Activated T-helper 1 cell treated with anti-CD3 and anti-CD28 coated beads, Interleukin-12 subunit alpha, Interleukin-12 subunit beta, Interleukin-2, Interleukin-4 antibody, amounts not matched to agents 30 ng/mL and 10 ng/mL and 1 ng/mL, durations not matched to agents 14 hours and 24 hours and 36 hours (primary cell): ENCODE measurements at places on chromosomes 12 and 14. TPM values are rescaled to one million over a fixed set of nuclear protein-coding genes. Genes with fewer than 3 reads are reported as not detected.
A peak's percentile ranks its signal among the peaks of the same experiment; 100 is the strongest.

DNA sequence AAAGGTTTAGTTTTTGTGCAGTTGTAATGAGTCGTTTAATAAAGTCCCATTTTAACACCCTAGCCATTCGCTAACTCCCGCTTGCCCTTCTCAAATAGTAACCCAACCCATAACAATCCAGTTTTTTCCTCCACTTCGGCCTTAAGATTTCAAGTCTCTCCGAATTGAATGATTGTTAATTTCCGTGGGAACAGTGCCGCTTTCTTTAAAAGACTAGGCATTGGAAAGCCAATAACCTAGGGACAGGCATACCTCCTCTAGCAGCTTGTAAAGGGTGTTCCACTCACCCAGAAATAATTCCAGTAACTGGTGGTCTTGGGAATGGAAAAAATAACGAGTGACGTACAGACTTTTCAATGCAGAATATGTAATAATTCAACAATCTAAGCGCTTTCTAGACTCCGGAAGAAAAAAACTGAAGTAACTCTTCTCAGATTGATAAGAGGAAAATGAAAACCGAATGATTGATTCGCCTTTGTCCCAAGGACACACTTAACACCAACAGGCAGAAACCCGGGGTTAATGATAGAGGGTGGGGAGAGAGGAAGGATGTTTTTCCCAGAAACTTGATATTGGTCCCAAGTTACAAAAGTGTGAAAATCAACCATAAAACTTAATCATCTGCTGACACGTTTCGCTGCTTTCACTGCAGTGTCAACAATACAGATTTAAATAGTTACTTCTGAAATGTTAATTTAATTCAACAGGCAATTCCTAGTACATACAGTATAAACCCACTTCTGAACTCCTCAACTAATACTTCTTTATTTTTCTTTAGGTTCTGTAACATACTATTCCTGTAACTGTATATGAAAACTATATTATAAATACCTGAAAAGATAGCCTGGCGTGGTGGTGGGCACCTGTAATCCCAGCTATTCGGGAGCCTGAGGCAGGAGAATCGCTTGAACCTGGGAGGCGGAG lies 1.0 kb upstream of the SINHCAF start:
- no peak for DNase-seq

DNA sequence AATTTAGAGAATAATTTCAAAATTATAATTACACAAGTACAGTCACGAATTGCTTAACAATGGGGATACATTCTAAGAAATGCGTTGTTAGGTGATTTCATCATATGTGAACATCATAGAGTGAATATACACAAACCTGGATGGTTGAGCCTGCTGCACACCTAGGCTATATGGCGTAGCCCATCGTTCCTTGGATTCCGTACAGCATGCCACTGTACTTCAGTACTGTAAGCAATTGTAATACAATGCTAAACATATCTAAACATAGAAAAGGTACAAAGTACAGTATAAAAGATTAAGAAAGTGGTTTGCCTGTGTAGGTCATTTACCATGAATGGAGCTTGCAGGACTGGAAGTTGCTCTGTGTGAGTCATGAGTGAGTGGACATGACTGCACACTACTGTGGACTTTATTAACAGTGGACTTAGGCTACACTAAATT lies 286.2 kb downstream of the CACNA1C start:
- no peak for DNase-seq

LRRC10 gene
- total RNA-seq: not detected in 2 replicates

DNA sequence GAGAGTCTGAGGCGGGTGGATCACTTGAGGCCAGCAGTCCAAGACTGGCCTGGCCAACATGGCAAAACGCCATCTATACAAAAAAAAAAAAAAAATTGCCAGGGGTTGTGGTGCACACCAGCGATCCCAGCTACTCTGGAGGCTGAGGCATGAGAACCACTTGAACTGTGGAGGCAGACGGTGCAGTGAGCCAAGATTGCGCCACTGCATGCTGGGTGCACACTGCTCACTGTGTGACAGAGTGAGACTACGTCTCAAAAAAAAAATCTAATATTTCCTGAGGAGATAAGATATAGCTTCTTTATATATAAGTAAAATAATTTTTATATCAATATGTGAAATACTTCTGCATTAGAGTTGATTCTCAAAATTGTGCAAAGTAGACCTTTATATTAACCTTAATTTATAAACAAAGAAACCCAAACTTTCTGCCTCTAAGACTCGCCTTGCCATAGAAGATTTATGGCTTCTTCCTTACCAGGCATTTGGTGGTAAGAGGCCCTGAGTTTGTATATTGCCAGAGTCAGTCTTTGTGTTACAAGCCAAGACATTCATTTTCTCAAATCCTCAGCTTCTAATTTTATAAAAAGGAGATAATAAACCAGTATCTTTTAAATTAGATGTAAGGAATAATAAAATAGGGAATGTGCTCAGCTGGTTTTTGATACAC lies 1226.7 kb downstream of the FLRT2 start:
- DNase-seq: no peak

CLEC6A gene
- not detected in 2 replicates for total RNA-seq

GYS2 gene
- total RNA-seq: 0.16 TPM in 1 of 2 replicates, not detected in the other

DNA sequence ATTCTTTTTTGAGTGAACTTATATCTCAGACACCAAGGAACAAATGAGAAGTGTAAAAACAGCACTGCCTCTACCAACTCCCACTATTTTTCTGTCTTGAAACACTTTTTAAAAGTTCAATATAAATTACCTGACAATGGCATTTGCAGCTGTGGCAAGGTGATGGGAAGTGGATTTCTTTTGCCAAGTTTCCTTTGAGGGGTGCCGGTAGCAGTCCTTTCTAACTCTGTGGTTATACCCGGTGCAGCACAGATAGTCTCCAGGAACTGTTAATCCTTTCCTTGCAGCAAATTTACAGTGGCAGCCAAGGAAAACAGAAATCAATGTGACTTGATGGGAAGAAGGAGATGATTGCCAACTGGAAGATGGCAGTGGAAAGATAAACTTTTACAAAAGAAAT lies 243.7 kb downstream of the BCAT1 start:
- no peak for DNase-seq

MUCL1 gene
- total RNA-seq: not detected in 2 replicates

- peak; percentile 43 for DNase-seq
Measured at GRCh38 chr12:124457287-124458219, 109.9 kb downstream of the NCOR2 start.

DNA sequence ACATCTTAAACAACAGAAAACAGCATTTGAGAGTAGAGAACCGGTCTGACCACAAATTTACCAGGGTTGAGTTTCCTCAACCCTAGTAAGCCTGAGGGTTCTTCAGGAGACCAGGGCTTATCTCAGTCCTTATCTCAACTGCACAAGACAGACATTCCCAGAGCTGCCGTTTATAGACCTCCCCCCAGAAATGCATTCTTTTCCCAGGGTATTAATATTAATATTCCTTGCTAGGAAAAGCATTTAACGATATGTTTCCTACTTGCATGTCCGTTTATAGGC lies 12.3 kb downstream of the TMEM117 start:
- DNase-seq: no peak

DNA sequence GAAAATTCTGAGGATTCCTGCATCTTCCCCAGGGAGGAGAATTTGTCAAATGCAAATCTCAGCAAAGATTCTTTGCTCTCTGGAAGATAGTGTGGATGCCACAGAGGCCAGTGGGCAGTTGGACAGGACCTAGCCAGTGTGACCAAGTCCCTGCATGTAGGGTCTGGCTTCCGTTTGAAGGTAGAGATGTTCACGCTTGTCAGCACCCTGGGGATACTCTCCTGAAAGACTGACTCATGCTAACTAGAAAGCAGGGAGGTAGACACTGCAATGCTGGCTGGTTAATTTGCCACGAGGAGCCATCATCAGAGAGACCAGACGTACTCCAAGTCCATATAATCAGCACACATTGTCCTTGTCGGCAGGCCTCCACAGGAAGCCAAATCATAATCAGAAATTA lies 130.1 kb downstream of the SAMD4A start:
- DNase-seq: no peak

- DNase-seq: no peak
Measured at GRCh38 chr14:32421781-32422180, 92.7 kb downstream of the AKAP6 start.

KCNK10 gene
- total RNA-seq: not detected in 2 replicates

GRCh38 chr12:12803186-12803585 lies 10.0 kb upstream of the DDX47 start:
- DNase-seq: peak; percentile 48

DNA sequence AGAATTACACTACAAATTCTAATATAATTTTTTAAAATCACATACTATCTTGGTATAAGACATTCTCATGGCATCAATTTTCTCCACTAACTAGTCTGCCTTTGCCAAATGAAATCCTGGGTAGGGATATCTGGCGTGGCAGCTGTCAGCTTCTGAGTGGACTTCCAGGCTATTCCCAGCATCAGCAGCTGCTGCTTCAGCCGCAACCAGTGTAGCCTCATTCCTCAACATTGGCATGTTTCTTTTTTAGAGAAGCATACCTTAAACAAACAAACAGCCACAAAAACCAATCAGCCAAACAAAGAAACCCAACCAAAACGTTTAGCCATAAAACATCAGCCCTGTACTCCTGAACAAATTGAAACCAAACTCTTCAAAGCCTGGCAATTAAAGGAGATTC lies 235.8 kb downstream of the SSPN start:
- no peak for DNase-seq

DNA sequence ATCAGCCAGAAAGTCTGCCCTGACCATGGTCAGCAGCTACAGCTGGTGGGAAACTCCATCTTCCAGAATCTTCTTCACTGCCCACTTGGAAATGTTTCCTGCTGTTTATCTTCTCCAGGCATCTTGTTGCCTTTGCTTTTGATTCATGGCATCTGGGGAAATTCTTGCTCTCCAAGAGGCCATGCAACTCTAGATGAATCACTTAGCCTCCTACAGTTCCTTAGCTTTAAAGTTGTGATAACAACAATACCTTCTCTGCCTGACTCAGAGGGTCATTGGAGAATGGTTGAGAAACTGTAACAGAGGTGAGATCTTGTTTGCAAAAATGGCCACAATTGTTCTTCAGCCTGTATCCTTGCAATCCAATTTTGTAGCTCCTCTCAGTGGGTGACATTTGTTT lies 121.0 kb upstream of the VRK1 start:
- no peak for DNase-seq

DNA sequence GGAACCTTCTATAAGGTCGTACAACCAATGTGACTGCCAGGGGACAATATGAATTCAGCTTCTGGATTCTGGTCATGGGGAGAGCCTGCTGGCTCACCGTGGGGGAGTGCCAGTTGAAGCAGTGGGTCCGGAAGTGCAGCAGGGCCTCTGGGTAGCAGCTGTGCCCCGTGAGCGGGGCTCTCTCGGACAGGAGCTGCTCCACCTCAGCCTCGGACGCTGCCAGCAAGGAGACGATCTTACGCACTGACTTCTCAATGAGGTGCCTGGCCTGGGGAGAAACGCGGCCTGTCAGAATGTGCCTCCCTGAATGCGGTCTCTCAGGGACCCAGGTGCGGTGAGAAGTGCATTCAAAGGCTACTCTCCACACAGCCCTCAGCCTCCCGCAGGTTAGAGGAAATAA lies 42.0 kb downstream of the LGMN start:
- no peak for DNase-seq

SLC17A8 gene
- not detected in 2 replicates for total RNA-seq

- no peak for DNase-seq
Measured at GRCh38 chr14:81247271-81247766, 26.6 kb upstream of the GTF2A1 start.

A2M gene
- total RNA-seq: not detected in 2 replicates

- DNase-seq: no peak
Measured at GRCh38 chr12:113273053-113273725, 51.9 kb downstream of the TPCN1 start.

DNA sequence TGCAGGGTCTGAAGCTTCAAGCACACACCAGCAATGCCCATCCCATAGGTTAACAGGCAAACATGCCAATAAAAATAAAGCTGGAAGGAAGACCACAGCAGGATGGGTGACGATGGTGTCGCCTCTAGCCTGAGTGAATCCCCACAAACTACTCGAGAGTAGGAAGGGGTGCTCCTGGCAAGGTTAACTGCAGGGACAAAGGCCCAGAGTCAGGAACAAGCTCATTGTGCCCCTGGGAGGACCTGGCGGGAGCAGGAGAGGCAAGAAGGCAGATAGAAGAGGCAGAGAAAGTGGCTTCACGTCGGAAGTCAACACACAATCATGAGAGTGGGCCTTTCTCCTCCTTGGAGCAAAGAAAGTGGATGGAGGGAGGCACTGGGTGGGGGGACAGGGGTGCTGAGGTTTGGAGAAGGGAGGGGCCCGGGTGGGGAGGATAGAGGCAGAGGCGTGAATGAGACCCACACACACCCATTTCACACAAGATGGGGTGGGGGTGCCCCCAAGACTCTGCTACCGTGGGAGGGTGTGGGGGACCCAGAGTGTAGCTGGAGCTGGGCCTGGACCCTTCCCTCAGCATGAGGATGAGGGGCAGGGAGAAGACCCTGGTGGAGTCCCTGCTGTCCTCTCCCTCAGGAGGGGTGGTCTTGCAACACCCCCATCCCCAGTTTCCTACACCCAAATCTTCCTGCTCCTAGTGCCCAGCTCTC lies 43.1 kb downstream of the DIO3 start:
- no peak for DNase-seq

DNA sequence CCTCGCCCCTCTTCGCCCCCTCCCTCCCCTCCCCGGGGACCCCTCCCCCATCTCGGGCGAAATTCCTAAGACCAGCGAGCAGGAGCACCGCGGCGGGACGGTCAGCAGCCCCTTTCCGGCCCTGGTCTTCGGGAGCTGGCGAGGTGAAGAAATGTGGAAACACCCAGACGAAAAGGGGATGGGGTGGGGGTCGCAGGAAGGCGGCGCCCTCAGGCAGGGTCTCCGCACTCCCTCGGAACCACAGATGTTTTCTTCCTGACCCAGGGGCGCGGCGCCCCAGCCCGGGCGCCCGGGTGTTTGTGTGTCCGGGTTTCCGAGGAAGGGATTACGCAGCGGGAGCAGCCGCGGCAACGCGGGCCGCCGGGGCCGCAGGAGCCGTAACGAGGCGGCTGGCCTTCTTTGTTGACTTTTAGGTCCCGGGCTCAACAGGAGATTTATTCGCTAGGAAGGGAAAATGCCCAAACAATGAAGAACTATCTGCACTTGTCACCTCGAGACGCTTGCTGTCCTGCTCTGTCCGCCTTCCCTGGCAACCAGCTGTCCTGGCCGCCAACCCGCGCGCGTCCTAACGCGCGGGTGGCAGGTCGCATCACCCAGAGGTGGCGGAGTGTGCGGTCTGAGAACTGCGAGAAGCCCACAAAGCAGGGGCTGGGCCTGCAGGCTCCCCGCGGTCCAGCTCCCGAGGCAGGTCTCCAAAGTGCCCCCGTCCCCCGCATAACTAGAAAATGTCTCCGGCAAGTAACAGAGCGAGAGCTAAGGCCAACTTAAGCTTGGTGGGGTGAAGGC lies 7.0 kb downstream of the FOXA1 start:
- no peak for DNase-seq

HSP90B1 gene
- total RNA-seq: 427 and 446 TPM in 2 replicates

- DNase-seq: no peak
Measured at GRCh38 chr12:57498571-57498970, 10.7 kb downstream of the MARS1 start.

KLRC2 gene
- not detected in 2 replicates for total RNA-seq

GRCh38 chr12:94644141-94644979 lies 6.0 kb downstream of the TMCC3 start:
- no peak for DNase-seq

VRTN gene
- not detected in 2 replicates for total RNA-seq
